ENCODE measurements at places on chromosomes 7 and 10.

DNA sequence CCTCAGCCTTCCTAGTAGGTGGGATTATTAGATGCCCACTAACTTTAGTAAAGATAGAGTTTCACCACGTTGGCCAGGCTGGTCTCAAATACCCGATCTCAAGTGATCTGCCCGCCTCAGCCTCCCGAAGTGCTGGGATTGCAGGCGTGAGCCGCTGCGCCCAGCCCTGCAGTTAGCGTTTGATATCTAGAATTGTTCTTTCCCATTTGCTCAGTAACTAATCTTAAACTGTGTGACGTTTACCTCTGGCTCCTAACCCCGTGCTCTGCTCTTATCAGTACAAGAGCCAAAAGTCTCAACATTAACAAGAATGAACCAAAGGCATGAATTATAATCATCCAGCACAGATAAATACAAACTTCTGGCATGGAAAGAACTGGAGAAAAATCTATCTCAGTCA is 47.4 kb downstream of the IGF2BP3 start:
- DNase-seq = no peak

- DNase-seq = no peak
Observed at GRCh38 chr7:42189535-42189934, 47.5 kb downstream of the GLI3 start.

GRCh38 chr10:22986771-22987542 is 59.1 kb downstream of the ARMC3 start:
- no peak for DNase-seq

DNA sequence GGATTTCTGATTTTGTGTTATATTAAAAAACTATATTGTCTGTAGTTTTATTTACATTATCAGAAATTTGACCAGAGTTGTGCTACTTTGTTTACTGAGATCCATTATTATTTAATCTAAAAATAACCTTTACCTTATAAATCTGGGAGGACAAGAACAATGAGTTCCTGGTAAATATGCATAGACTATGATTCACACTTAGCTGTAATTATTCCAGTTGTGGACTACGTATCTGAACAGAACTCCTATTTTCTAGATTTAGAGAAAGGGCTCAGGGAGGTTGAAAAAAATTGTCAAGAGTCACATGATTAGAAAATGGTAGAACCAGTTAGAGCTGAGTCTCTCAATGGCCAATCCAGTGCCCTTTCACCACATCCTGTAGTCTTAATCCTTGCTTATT is 4.2 kb upstream of the GPR158 start:
- no peak for DNase-seq

GRCh38 chr10:122139627-122140170 is 131.4 kb upstream of the BTBD16 start:
- no peak for DNase-seq

- DNase-seq = no peak
Observed at GRCh38 chr7:77796109-77796508, 2.1 kb downstream of the TMEM60 start.

- no peak for DNase-seq
Observed at GRCh38 chr7:44646176-44646920, 39.9 kb downstream of the OGDH start.

DNA sequence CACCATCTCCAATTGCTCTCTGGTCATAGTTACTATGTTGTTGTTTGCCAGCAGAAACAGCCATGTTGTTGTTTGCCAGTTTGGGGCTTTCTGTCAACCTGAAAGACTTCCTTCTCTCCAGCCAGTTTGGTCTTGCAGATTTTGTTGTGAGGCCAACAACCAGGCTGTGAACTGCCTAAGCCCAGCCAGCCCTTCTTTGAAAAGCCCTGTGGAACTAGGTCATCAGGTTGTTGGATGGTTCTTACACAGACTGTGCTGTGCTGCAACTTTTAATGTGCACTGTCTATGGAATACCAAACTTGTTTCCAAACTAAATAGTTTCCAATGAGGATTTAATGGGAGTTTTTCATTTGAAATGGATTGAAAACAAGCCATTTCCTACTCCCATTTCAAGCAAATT is 592.7 kb upstream of the GALNT17 start:
- no peak for DNase-seq

GRCh38 chr10:106139915-106140314 is 1024.6 kb downstream of the SORCS1 start:
- DNase-seq = no peak

- DNase-seq = no peak
Observed at GRCh38 chr7:136533732-136534131, 334.7 kb upstream of the CHRM2 start.

GRCh38 chr10:124000792-124001201 is 92.6 kb downstream of the CHST15 start:
- DNase-seq = no peak

DNA sequence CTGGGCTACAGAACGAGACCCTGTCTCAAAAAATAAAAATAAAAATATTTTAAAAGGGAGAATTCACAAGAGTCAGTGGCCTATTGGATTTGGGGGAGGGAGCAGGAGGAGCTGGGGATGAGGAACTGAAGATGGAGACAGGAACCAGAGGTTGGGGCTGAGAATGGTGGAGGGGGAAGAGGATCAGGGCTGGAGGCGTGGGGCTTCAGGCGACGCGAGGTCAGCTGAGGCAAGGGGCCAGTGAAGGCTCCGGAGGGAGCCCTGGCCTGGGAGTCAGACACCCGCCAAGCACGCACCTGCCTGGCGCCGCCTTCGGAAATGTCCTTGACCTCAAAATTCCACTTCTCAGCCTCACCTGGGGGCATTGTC is 671 bp upstream of the CLEC2L start:
- no peak for DNase-seq

GRCh38 chr10:49319206-49319605 is 20.2 kb downstream of the C10orf71 start:
- no peak for DNase-seq

GRCh38 chr7:66105263-66105748 is 9.3 kb upstream of the CRCP start:
- no peak for DNase-seq

DNA sequence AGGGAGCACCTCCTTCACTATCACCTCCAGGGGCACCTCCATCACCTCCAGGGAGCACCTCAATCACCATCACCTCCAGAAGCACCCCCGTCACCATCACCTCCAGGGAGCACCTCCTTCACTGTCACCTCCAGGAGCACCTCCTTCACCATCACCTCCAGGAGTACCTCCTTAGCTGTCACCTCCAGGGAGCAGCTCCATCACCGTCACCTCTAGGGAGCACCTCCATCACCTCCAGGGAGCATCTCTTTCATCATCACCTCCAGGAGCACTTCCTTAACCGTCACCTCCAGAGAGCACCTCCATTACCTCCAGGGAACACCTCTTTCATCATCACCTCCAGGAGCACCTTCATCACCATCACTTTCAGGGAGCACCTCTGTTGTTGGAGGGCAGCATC is 103.0 kb downstream of the DNAJB6 start:
- no peak for DNase-seq

GRCh38 chr10:6564367-6564766 is 15.7 kb downstream of the PRKCQ start:
- DNase-seq = no peak

- no peak for DNase-seq
Observed at GRCh38 chr7:1488016-1488415, 16.2 kb downstream of the INTS1 start.

GRCh38 chr10:34759837-34760215 is 55.3 kb downstream of the PARD3 start:
- no peak for DNase-seq

DNA sequence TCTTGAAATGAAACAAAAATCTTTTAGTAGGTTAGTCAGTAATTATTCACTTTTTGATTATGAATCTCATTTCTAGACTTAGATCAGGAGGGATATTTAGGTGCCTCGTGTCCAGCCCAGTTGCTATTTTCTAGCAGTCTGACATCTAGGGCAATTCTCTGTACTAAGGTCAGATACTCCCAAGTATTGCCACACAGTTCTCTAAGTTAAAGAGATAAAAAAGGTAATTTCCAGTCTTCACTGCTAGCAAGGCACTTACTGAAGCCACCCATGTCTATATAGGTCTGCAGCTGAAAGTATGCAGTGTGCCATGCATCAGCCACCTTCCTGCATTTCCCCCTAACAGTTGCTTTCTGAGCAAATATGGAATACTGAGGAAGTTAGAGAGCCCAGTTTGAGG is 83.4 kb downstream of the PON1 start:
- DNase-seq = no peak

DNA sequence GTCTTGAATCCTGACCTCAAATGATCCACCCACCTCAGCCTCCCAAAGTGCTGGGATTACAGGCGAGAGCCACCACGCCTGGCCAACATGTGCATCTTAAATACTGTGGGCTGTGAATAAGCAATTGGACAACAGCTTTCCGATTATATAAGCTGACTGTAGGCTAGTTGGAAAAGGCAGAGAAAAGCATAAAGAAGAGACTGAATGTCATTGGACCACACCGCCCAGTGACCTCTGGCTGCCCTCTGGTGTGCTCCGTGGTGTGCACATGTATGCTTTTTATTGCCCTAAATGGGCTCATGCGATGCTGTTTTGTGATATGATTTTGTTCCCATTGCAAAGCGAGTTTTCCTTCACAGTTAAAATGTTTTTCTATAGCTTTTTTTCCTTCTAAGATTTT is 15.4 kb upstream of the CSGALNACT2 start:
- DNase-seq = no peak

DNA sequence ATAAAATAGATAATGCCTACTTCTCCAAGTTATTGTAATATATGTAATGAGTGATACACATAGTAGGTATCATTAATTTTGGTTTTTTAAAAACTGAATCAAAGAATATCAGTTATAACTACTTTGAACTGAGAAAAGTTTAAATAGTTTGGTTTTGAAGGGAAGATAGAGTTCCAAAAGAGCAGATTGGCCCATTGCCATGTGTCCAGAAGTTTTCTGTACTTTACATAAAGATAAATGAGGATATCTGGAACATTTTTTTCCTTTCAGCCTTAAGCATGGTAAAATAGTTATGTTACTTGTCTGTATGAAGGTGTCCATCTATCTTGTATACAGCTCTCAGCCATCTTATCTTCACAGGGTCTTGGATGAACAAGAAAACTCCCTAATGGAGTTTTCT is 97.9 kb upstream of the MXI1 start:
- no peak for DNase-seq

- DNase-seq = no peak
Observed at GRCh38 chr7:67866054-67866453, 869.4 kb downstream of the TYW1 start.

DNA sequence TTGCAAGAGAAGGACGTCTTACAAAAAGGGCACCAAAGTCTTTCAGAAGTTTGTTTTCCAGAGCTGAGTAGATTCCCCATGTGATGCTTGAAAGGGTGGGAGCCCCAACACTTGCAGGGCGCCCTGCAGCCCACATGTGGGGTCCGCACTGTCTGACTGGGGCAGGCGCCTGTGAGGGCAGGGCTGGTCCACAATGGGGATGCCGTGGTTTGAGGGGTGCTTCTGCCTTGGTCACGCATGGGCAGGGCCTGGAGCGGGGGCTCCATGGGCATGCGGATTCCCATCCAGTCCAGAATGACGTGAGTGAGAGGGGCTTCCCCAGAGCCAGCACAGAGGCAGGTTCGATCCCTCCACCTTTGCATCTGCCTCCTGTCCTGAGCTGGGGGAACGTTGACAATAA is 101.5 kb upstream of the SHH start:
- no peak for DNase-seq

DNA sequence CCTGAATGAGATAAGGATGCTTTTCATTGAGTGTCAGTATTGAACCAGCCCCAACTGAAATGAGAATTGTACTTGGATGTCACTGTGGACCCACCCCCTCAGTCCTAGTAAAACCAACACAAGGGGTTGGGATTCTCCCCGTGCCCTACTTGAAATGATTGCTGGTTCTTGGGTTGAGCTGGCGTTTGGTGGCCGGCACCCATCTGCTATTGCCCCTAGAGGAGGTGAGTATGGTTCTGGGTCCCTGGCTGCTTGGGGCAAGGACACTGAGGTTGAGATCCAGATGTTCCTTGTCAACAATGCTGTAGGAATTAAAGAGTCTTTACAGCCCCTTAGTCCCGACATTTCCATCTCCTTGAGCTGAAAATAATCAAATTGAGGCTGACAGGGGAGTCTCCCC is 170.0 kb upstream of the ZNF32 start:
- no peak for DNase-seq

- DNase-seq = no peak
Observed at GRCh38 chr10:4503076-4503475, 322.9 kb upstream of the AKR1E2 start.

- DNase-seq = no peak
Observed at GRCh38 chr10:77409697-77410471, 227.7 kb downstream of the KCNMA1 start.

- no peak for DNase-seq
Observed at GRCh38 chr10:48890888-48891850, 48.5 kb downstream of the LRRC18 start.

GRCh38 chr10:32048282-32048681 is 7.9 kb downstream of the KIF5B start:
- DNase-seq = no peak

GRCh38 chr7:1232623-1233332 is at the start of gene UNCX:
Gene UNCX (plus strand): TSS chr7:1232872. CDS start chr7:1233018, 146 bp downstream.
- no peak for DNase-seq

DNA sequence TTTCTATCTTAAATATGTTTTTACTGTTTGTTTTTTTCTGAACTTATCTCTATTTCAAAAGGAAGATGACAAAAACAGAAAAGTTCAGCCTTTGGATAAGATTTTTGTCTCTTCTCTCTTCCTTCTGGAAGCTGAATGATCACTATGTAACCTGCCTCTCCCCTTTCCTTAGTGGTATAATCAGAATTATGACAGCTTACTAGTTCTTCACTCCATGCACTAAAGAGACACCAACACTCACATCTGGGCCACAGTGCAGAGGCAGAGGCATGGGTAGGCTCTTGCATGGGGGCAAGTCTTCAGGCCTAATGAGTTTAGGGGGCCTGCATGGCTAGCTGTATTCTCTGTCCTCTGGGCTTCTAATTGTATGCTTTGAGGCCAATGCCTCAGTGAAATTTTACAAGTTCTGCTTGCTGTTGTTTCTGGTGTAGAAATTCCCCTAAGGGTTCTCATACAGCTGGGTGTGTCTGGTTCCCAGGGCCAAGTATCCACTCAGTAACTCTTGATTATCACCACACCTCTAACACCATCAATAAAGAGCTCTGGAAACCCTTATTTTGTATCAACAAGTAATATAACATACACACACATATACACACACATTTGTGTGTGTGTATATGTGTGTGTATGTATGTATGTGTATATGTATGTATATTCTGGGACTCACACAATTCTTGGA is 96.8 kb upstream of the POM121L12 start:
- no peak for DNase-seq

- DNase-seq = no peak
Observed at GRCh38 chr7:67407392-67408071, 410.9 kb downstream of the TYW1 start.

GRCh38 chr7:52119537-52119936 is 802.9 kb upstream of the COBL start:
- DNase-seq = no peak

- DNase-seq = no peak
Observed at GRCh38 chr10:35874311-35875015, 232.4 kb upstream of the FZD8 start.

DNA sequence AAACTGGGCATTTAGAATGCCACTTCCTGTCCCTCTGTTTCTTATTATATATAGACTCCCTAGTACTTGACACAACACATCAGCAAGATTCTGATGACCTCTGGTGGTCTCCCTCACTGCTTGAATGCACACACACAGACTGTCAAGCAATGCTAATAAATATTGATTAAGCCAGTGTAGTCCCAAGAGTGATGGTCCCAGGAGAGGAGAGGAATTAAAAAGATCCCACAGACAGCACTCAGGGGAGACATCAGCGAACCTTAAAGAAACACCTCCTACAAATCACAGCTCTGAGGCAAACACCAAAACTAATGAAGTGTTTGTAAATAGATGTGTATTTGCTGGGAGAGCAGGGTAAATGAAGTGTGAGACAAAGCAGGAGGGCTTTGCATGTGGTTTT is 1291.2 kb downstream of the XPNPEP1 start:
- DNase-seq = no peak

Measured in T-helper 17 cell (primary cell).